CD14-positive monocyte (primary cell): ENCODE measurements at places on chromosomes 6 and 20.

DNA sequence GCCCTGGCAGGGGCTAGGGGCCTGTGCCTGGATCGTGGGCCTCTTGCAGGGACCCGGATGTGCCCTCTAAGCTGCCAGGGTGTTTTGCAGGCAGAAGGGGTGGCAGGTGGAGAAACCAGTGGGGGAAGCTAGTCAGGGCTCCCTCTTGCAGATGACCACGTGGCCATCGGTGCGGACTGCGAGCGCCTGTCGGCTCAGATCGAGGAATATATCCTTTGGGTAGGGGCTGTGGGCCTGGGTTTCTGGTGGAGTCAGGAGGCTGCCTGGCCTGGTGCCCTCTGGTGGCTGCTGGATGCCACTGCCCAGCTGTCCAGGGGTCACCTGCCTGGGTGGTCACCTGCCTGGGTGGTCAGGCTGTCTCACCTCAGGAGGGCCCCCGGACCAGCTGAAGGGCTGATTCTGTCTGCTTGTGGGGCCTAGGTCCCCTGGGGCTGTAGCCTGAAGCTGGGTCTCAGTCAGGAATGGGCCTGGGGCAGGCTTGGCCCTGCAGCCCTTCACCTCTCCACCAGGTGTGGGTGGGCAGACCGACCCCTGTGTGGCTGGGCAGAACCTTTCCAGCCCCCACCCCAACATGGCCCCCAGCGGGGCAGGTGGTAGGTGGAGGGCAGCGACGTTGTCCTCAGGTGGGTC is 6.7 kb downstream of the TCEA2 start:
- DNase-seq, result peak; percentile 52

GRCh38 chr6:16547587-16547986 is 213.7 kb downstream of the ATXN1 start:
- DNase-seq, result no peak

DNA sequence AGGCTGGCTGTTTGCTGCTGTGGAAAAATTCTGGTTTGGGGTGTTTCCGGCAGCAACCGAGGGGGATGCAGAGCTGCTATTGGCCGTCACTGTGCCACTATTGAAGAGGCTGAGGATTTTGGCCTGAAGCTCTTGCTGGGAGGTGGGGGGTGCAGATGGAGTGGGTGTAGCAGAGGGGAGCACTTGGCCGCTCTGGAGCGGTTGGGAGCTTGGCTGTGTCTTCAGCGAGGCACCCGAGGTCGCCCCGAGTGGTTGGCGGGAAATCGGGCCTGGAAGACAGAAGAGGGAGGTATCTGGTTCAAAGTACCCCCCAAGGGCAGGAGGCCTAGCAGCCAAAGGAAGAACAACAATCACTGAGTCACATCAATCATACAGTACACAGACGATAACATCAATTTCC is 27.1 kb downstream of the NCOA5 start:
- DNase-seq, result no peak

DNA sequence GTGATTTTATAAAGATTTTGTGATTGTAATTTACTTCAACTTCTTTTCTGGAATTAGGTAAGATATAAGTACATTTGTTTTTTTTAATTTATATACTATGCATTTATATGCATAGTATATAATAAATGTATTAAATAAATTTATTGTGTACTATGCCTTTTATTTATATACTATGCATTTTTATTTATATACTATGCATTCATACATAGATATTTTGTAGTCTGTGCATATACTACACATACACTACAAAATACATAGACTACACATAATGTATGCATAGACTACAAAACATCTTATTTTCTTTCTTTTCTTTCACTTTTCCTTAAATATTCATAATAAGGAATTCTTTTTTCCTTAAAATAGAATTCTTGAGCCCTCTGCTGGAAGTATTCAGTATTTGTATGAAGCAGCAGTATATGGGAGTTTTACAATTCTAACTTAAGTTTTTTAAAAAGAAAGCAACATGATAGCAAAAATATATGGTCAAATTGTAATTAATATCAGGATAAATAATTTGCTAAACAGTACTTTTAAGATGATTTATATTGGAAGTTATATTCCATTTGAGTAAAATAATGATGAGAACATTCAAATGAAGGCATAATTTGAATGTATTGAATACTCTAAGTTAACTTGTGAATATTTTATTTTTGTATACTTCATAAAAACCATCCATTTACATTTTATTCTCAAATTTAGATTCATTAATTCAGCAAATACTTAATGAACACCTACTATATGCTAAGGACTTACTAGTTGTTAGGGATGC is 129.3 kb downstream of the KLHL32 start:
- DNase-seq, result no peak

DNA sequence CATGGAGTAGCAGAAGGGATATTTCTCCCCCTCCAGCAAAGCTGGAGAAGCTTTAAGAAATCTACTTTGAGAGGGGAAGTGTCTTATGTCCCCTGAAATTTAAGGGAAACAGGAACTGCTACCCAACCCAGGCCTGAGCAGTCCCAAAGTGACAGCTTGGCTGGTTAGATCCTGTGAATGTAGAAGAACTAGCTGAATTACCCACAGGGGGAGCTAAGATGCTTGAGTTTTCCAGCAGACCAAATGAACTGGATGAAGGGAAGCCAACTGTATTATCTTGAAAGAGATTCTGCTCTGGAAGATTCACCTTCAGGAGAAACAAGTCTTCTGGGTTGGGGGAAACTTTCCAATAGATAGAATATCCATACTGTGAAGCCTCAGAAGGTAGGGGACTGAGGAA is 303.3 kb upstream of the MMS22L start:
- no peak for DNase-seq

DNA sequence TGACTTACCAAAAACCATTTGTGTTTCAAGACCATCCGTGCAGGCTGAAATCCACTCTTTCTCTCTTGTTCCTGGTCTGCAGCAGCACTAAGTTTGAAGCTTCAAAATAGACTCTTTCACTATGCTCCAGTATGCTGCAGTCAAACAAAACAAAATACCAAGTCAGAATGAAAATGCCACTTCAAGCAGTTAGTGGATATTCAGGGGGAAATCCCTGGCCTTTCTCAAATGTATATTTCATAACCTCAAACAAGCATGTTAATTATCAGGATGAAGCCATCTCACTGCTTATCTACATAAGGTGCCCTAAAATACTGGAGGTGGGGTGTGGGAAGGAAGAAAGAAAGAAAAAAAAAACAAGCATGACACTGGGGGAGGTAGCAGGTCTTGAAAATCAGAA is 103.5 kb downstream of the ATXN1 start:
- DNase-seq, result no peak

GRCh38 chr20:36402708-36403107 is 96.6 kb downstream of the DLGAP4 start:
- no peak for DNase-seq

DNA sequence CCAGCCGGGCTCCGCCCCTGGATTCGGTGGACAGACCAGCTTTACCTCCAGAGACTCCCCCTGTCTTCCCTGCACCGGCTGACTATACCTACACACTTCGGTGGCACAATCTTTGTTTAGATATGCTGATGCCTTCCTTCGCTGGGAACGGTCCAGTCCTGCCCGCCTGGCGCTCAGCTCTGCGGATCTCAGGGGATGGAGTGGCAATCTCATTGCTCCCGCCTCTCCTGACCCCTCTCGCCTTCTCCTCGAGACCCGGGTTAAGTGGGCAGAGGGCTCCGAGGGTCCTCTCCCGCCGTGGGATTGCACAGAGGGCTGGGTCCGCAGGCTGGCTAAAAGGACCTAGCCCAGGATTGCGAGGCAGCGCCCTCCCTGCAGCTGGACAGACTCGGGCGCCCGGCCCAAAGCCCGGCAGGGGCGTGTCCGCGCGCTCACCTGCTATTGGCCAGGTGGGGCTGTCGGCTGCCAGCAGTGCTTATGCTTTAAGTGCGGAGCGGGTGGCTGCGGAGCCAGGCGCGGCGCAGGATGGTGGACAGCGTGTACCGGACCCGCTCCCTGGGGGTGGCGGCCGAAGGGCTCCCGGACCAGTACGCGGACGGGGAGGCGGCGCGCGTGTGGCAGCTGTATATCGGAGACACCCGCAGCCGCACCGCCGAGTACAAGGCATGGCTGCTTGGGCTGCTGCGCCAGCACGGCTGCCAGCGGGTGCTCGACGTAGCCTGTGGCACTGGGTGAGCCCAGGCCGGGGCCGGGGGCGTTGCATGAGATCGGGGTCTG is at the start of gene GNMT:
GNMT (plus strand) TSS at position 512 of the 777 bp plus-strand sequence; CDS start at position 526, 14 bp downstream.
- no peak for DNase-seq

DNA sequence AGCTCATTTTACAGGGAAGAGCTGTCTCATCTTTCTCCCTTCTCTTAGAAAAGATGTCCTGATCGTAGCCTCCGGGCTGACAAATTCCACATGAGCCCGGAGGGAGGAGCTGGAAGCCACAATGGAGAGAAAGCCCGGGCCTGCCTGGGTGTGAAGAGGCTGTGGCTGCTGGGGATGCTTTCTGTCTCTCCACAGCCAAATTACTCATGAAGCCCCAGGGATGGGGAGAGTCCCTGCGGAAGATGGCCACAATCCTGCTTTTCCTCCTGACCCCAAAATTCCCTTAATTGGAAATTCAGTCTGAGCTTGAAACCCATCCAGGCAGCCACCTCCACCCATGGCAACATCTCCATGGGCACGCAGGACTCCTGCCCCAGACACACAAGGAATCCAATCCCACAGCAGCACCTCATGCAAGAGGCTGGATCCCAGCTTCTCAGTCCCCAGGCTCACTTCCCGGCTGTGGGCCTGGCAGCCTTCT is 32.4 kb downstream of the JPH2 start:
- no peak for DNase-seq

- no peak for DNase-seq
These were observed 31.8 kb upstream of the PBOV1 start for GRCh38 chr6:138250053-138250452.

- no peak for DNase-seq
These were observed 207.7 kb upstream of the BMP2 start for GRCh38 chr20:6559791-6560190.

- no peak for DNase-seq
These were observed 140.1 kb upstream of the SPACA1 start for GRCh38 chr6:87907521-87907920.

- DNase-seq, result no peak
These were observed 182.8 kb downstream of the SASH1 start for GRCh38 chr6:148525453-148525852.

DNA sequence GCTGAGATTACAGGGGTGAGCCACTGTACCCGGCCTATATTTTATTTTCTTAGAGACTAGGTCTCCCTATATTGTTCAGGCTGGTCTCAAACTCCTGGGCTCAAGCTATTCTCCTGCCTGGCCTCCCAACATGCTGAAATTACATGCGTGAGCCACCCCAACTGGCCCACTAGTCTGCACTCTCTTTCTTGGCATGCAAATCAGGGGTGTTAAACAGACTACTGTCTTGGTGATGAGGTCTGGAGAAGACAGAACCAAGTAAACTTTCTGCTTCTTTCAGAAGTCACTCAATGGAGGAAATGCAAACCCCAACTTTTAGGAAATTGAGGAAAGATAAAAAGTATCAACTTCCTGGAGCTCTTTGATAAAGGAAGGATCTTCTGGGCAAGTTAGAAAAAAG is 8.0 kb upstream of the TUBB2B start:
- no peak for DNase-seq

GRCh38 chr20:32982617-32983458 is 21.4 kb downstream of the SUN5 start:
- no peak for DNase-seq

DNA sequence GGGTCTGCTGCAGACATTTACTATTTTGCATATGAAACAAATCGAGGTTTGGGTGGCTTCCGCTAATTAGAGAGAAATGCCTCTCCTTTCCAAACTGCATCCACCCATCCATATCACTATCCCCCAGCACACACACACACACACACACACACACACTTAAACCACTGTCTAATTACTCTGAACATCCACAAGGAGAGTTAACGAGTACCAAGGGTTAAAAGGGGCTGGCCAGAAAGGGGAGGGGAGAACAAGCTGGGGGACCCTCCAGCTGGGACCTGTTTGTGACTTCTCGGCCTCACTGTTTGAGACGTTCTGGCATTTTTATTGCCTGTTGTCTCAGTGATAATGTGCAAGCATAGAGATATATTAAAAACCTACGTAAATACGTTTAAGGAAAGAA is 261.2 kb downstream of the FOXC1 start:
- DNase-seq, result no peak

DNA sequence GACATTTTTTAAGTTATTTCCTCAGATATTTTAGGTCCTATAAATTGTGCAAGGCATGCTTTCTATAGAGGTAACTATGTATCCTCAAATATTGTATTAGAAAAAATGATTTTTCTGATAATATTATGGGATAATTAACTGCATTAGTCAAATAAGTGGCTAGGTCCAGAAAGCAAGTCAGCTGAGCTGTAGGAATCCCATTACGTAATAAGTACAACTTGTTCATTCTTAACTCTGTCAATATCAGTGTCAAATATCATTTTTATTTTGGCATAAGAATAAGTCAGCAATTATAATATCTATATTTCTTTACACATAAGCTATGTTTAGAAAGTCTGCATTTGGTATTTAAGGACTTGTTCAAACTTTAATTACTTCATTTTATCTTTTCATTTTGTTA is 830.9 kb upstream of the GJE1 start:
- DNase-seq, result no peak

DNA sequence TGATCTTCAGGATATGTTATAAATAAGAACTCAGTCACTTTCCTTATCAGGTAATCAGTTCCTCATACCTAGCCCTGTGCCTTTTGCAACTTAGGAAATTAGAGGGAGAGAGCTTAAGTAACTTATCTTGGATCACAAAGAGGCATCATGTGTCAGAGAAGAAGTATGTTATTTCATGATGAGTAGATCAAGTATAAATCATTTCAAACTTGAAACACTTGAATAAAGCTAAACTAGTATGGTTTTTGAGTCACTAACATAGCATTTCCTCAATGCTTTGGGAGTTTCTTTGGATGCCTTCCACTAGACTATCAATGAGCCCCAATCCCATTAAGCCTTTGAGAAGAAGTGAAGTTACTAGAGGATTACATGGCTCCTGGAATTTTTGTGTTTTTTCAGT is 102.6 kb upstream of the TNFAIP3 start:
- no peak for DNase-seq

DNA sequence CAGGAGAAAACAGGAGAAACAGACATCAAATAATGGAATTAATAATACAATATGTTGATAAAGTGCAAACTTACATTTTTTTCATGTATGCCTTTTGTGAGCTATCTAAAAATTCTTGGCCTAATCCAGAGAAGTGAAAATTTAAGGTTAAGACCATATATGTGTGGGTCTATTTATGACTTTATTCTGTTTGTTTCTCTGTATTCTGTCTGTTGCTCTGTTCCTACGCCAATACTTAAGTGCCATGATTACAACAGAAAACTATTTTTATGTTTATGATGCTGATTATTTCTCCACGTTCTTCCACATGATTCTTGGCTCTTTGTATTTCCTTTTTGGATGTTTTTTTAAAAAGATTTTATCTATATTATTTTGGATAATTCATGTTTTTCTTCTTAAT is 109.6 kb upstream of the MAP3K4 start:
- DNase-seq, result no peak

DNA sequence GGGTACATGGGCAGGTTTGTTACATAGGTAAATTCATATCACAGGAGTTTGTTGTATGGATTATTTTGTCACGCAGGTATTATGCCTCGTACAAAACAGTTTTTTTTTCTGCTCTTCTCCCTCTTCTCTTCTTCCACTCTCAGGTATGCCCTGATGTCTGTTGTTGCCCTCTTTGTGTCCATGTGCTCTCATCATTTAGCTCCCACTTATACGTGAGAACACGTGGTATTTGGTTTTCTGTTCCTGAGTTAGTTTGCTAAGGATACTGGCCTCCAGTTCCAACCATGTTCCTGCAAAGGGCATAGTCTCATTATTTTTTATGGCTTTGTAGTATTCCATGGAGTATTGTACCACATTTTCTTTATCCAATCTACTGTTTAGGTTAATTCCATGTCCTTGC is 65.7 kb downstream of the UNC5CL start:
- no peak for DNase-seq
